ENCODE measurements at places on chromosomes 6 and 20.

DNA sequence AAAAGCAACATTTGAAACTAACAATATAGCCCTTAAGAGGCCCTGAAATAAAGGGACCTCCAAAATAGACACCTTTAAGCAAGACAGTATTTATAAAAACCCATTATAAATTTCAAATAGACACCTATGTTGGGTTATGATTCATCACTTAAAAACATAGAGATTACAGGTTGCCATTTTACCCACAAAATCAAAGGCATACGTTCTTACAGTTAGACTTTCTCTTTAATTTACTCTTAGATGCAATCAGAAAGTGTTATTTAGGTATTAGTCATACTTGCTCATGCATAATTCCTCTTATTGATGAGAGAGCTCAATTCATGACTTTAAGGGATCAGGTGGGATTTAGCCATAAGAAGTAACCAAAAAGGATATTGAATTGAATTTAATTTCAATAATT lies 51.5 kb upstream of the TMEM200A start:
- DNase-seq: no peak

DNA sequence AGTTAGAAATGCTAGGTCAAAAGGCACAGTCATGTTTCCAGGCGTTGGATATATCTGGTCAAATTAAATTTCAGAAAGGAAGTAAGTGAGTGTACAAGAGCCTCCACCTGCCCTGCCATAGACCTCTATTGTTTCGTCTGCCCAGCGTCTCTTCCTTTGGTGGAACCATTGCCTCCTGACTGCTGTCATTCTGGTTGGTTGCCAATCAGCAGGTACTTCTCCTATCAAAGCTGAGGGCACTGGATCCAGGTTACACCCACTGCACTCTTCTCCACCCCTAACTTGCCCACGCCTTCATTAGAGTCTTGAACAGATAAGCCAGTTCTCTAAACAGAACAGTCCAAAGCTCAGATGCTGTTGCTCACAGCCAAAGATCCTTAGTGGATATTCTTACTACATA lies 2.6 kb upstream of the WFDC5 start:
- DNase-seq: no peak

- DNase-seq: no peak
Measured at GRCh38 chr6:129709196-129709768, 695 bp downstream of the ARHGAP18 start.

DNA sequence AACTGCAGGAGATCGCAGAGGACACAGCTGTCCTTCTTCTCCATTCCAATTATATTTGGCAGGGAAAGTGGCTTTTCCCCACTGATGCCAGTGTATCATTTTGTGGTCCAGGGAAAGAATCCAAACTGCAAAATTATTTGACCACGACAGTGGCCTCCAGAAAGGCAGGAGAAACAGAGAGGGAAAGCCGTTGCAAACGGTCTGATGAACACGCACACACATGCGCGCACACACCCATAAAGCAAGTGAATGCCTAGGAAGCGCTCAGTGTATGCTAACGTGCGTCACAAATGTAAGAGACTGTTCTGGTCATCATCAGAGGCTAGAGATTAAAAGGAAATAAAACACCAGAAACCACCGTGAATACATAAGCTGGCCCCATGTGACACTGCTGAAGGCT lies 54.0 kb downstream of the NPEPL1 start:
- peak; percentile 7 for DNase-seq

GRCh38 chr6:143724876-143725275 lies 47.1 kb downstream of the PHACTR2 start:
- DNase-seq: no peak

- DNase-seq: no peak
Measured at GRCh38 chr6:26044140-26045064, 42.8 kb upstream of the HFE start.

GRCh38 chr6:101851911-101852310 lies 458.4 kb downstream of the GRIK2 start:
- DNase-seq: no peak

GRCh38 chr20:36830791-36831691 lies 44.9 kb upstream of the TLDC2 start:
- no peak for DNase-seq

DNA sequence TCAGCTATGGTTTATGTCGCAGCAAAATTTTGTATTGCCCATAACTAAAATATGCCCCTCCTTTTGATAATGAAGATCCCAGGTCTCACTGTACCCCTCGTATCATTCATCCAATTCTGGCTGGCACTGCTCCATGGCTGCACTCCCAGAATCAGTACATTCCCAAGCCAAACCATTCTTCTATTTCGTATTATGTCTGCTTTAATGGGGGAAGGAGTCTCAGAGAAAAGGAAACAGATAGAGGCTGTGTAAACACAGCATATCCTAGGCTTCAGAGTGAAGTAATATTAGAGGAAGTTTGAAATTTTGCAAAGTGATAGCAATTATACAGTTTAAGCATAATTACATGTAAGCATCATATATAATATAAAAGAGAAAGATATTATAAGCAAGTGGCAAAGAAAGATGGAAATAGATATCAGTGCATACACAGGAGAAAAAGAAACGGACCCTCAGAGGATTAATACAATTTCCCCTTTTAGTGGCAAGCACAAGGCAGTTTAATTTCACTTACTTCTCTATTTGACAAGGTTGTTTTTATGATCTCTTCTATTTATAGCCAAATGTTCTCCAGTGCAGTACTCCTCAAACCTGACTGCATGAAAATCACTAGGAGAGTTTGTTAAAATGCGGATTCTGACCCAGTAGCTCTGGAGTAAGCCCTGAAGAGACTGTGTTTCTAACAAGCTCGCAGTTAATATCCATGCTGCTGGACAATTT lies 56.5 kb upstream of the TENT5A start:
- no peak for DNase-seq

GRCh38 chr6:12869816-12870432 lies 153.4 kb downstream of the PHACTR1 start:
- no peak for DNase-seq

DNA sequence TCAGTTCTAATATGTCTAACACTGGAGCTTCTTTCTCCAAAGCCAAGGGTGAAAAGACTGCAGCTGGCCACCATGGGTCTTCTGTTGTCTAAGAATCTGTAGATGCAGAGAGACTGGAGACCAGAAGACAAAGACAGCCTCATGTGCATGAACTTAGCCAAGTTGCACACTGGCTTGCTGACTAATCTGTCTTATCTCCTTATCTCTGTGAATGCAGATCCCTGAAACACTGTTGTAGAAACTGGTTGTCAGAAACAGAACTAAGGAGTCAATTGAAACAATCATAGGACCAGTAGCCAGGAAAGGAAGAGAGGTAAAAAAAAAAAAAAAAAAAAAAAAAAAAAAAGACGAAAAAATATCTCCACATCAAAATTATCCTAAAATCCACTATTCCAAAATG lies 109.7 kb downstream of the BFSP1 start:
- DNase-seq: no peak

DNA sequence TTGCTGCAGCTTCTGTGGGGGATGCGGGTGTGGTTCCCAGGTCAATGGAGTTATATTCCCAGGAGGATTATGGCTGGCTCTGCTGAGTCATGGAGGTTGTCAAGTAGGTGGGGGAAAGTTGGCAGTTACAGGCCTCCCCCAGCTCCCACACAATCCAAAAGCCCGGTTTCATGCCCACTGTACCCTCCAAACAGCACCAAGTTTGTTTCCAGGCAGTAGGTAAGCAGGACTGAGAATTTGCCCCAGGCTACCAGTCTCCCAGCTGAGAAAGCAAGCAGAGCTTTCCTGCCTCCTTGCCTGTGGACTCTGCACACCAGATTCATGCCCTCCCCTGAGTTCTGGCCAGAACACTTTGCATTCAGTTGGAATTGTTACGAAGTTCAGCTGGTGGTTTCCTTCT lies 578.2 kb downstream of the MEI4 start:
- DNase-seq: no peak
